ENCODE measurements at places on chromosomes 13 and 19. TPM values are rescaled to one million over a fixed set of nuclear protein-coding genes. Genes with fewer than 3 reads are reported as not detected.

DNA sequence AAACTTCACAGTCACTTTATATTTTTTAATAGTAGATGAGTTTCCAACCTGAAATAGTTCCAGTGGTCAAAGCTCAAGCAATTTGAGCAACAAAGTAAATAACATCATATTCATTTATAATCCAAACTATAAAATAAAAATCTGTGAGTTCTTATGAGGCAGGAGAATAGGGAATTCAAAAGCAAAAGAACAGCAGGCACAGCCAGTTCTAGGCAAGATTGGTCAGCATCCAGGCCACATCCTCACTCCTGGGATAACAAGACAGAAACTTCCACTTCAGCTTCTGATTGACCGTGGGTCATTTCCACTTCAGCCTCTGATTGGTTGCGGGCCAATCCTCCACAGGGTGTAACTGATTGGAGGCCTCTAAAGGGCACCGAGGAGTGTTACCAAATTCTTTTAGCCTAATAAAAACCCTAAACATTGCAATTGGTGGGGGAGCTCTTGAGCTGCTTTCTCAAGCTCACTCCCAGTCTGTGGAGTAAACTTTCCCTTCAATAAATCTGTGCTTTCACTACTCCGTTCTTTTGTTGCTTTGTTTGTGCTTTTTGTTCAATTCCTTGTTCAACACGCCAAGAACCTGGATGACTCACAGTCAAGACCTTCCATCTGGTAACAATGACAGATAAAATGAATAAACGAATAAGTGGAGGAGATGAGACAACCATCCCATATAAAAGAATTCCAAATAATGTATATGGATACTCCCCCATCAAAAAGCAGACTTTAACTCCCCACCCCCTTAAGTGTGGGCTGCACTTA lies 42.6 kb upstream of the AMER2 start:
- H3K4me3 ChIP-seq, result no peak overlapping the region
- H3K36me3 ChIP-seq, result no peaks in the 10 kb centered on the region
- no peaks in the 10 kb centered on the region for H3K4me1 ChIP-seq
- DNase-seq, result no peak

GRCh38 chr13:25494698-25495411 lies 123.1 kb downstream of the ATP8A2 start:
- no peak overlapping the region for H3K27ac ChIP-seq
- no peaks in the 10 kb centered on the region for H3K36me3 ChIP-seq
- DNase-seq, result no peak
- no peak overlapping the region for H3K4me3 ChIP-seq

DNA sequence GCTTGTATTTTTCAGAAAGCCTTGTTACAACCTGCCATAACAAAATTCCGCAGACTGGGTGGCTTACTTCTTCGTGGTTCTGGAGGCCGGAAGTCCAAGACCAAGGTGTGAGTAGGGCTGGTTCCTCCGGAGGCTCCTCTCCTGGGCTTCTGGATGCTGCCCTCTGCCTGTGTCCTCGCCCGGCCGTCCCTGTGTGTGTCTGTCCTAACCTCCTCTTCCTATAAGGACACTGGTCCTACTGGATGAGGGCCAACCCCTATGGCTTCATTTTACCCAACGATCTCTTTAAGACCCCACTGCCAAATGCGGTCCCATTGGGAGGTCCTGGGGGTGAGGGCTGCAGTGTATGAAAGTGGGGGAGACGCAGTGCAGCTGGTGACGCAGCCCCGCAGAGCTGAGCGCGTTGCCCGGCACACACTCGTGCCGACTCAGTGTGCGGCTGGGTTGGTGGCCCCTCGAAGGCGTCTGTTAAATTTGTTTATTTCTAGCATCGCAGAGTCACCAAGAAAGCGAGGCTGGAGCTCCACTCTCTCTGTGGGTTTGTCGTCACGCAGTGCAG lies 116.7 kb downstream of the SOX1 start:
- H3K27ac ChIP-seq, result no peak overlapping the region
- no peaks in the 10 kb centered on the region for H3K27me3 ChIP-seq
- no peaks in the 10 kb centered on the region for H3K36me3 ChIP-seq
- H3K4me1 ChIP-seq, result no peaks in the 10 kb centered on the region
- no peak for DNase-seq

GRCh38 chr13:43360892-43361610 lies 337.7 kb downstream of the DNAJC15 start:
- H3K4me1 ChIP-seq, result no peaks in the 10 kb centered on the region
- H3K27me3 ChIP-seq, result no peaks in the 10 kb centered on the region
- no peaks in the 10 kb centered on the region for H3K36me3 ChIP-seq

DNA sequence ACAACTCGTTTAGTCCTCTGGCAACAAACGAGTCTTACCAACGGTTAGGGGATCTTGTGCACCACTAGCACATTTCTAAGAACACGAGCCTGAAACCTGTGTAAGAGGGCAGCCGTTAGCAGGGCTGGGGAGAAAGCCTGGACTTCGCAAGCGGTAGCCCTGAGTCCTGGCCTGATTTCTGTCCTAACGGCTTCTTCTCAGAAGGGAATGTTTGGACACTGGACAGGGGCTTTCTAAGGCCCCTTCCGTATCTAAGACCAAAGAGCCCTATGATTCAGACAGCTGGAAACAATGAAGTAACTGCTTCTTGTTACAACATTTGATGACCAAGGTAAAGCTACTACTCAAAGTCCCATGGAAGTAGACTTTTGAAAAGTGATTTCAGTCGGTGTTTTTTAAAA lies 2.2 kb downstream of the ANKRD10 start:
- peak overlapping the region; percentile 91 for H3K4me3 ChIP-seq
- no peak for DNase-seq
- H3K36me3 ChIP-seq, result peaks cover 12% of the 10 kb centered on the region
- peaks cover 60% of the 10 kb centered on the region for H3K4me1 ChIP-seq
- no peaks in the 10 kb centered on the region for H3K27me3 ChIP-seq

DNA sequence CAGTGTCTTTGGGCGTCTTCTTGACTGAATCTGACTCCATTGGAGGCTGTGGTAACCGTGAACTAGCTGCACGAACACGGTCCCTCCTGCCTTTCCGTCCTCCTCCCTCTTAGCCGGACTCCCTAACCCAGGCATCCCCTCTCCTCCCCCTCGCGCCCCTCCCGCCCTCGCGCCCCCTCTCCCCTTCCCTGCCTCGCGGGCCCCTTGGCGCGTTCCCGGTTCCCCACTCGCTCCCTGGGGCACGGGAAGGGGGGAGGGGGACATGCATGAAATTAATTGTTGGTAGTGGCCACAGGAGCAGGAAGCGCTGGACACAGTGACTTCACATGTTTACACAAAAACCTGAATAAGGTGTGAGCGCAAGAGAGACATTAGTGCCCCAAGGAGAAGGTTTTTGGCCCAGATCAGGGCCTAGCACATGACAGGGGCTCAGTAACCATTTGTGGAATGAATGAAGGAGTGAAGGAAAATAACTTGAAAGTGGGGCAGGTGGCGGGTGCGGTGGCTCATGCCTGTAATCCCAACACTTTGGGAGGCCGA lies 279 bp downstream of the DMRTC2 start:
- peak overlapping the region; percentile 27 for H3K27ac ChIP-seq
- H3K27me3 ChIP-seq, result peaks cover 4% of the 10 kb centered on the region
- H3K4me3 ChIP-seq, result no peak overlapping the region
- no peaks in the 10 kb centered on the region for H3K4me1 ChIP-seq

The C13orf42 gene
- total RNA-seq, result not detected

The RDH8 gene
- not detected for total RNA-seq

The SIGLEC11 gene
- total RNA-seq, result not detected
